ENCODE measurements at places on chromosomes 5 and 9.
A peak's percentile ranks its signal among the peaks of the same experiment; 100 is the strongest.

GRCh38 chr9:101126556-101126955 lies 98.0 kb downstream of the PLPPR1 start:
- no peak for DNase-seq

DNA sequence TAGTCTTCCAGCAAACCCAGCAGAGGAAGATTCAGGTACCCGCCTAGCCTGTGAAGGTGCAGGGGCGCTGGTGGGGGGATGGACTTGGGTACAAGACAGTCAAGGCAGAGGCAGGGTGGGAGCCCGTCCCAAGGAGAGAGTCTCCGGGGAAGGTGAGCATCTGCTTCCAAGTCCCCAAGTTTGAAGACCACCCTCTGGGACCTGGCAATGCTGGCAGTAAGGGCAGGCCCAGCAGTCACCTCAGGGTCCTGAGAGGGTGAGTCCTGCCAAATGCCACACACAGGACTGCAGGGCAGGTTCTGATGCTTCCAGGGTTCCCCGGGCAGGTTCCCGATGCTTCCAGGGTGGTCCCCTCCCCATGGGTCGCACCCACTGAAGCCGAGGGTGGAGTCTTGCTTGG lies 261.8 kb upstream of the IRX1 start:
- no peak for DNase-seq

GRCh38 chr5:160129841-160130240 lies 10.6 kb upstream of the PWWP2A start:
- no peak for DNase-seq

DNA sequence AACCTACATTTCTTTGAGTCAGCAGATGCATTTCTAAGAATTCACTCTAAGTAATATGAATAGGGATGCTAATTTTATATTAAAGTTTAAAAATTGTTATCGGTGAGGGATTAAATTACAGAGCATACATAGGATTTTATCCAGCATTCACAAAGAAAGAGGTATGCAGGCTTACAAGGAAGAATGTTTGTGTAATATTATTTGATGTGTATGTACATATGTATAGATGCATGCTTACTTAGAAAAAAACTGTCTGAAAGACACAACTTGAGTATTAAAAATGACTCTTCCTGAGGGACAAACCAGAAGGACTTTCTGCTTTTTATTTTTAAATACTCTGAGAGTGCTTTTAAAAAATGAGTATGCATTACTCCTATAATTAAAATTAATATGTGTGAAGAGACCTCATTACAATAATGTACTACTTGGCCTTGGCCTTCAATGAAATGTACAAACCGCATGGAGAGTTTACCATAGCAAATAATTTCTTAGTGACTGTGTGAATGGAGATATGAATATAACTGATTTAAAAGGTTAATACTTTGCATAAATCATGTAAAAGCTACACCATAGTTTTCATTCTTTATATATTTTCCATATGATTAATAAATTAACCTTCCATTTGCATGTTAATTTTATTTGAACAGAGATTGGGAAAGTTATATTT lies 77.0 kb downstream of the GDA start:
- no peak for DNase-seq

DNA sequence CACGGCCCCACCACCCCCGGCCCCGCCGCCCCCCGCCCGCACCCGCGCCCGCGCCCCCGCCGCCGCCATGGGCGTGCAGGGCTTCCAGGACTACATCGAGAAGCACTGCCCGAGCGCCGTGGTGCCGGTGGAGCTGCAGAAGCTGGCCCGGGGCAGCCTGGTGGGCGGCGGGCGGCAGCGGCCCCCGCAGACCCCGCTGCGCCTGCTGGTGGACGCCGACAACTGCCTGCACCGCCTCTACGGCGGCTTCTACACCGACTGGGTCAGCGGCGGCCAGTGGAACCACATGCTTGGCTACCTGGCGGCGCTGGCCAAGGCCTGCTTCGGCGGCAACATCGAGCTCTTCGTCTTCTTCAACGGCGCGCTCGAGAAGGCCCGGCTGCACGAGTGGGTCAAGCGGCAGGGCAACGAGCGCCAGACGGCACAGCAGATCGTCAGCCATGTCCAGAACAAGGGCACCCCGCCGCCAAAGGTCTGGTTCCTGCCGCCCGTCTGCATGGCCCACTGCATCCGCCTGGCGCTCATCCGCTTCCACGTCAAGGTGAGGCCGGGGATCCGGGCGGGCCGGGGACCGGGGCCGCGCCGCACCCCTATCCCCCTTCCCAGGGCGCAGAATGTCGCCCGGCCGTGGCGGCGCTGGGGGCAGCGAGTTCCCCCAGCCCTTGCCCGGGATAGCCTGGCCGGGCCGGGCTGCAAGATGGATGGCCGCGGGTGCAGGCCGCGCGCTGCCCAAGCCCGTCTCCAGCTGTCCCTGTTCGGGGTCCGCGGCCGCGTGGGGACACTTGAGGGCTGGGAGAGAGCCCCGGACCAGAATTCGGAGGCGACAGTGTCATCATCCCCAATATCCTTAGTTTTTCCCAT lies 594 bp downstream of the FAM120A start:
- peak; percentile 22 for DNase-seq

DNA sequence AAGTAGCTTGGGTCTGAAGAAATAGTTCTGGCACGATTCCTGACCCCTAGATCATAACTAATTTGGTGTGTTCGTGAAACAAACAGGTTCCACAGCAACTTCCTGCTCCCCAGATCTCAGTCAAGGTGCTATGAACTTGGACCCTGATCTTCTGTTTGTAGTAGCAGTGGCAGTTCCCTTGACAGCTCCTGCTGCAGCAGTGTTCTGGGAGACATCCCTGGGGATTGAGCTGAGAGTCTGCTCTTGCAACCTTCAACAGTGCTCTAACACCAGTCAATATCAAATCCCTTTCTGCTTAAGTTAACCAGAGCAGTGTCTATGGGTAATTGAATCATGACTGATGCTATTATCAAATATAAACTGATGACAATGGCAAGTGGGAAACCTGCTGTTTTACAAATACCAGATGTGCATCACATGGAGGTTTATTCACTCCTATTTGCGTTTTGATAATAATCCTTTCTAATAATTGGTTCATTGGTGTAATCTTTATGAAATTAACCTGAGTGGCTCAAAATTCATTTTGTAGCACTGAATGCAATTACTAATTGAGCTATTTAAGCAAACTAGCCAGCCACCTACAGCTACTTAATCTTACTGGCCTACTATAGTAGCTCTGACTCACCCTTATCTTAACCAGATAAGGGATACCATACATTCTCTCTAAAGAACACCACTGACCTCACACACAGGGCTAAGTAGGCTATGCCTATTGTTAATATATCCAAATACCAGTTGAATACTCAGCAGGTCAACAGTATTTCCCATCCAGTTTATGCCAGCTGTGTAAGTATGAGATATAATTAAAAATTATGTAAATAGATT lies 21.9 kb downstream of the KDM4C start:
- no peak for DNase-seq

DNA sequence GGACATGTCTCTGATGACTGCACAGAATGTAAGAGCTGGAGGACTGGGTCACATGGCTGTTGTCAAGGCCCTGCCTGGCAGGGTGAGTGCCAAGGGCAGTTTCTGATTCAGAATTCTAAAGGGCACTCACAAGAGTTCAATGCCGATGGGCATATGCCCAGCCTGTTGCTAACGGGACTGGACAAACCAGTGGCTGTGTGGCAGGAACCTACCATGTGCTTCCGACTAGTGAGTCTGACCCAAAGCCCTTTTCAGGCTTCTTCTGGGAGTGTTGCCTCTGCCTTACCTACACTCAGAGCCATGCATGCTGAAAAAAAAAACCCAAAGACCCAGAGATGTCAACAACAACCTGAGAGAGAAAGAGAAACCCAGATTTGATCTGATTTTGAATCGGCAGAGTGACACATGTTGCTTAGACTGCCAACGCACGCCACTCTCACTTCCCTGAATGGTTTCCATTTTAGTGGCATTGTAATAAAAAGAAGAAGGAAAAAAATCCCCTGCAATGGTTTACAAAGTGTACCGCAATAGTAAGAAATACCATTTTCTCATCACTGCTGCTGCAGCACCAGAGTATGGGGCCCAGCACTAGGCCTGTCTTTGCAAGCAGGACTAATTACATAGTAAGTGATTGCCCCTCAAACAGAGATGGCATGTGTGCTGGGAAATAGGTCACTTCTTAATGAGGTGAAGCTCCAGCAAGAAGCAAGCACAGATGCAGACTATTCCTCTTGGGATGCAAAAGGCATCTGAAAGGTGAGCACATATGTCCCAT lies 194.3 kb downstream of the PALM2AKAP2 start:
- DNase-seq = peak; percentile 26

- DNase-seq = no peak
Measured at GRCh38 chr9:15697446-15697851, 144.6 kb downstream of the CCDC171 start.

GRCh38 chr5:88238732-88239131 lies 29.9 kb downstream of the TMEM161B start:
- DNase-seq = no peak

DNA sequence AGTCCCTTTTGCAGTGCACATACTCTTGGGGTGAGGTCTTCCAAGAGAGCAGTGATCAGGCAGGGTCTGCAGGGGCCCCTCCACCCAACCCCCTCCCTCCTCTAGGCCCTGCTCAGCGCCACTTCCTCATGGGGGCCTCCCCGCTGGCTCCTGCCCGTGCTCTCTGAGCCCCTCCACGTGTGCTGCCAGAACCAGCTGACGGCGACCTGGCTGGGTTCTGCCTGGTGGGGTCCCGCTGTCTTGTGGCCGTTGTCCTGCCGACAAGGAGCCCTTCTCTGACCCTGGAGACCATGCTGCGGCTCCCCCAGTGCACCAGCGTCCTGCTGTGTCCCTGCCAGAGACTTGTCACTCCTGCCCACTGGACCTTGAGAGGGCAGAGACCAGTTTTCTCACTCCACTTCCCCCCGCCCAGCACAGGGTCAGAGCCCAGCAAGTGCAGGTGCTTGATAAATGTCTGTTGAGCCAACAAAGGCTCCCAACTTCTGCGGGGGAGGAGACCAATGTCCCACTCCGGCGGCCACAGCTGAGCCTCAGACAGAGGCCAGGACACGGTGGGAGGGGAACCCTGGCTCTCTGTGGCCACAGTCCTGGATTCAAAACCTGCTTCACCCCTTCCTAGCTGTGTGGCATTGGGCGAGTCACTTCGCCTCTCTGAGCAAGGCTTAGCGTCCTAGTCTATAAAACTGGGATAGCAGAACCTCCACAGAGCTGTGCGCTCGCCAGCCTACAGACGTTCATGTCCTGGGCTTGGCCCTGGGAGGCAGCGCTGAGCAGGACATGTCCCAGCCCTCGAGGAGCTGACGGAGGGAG lies 24.8 kb downstream of the SARDH start:
- DNase-seq = no peak

DNA sequence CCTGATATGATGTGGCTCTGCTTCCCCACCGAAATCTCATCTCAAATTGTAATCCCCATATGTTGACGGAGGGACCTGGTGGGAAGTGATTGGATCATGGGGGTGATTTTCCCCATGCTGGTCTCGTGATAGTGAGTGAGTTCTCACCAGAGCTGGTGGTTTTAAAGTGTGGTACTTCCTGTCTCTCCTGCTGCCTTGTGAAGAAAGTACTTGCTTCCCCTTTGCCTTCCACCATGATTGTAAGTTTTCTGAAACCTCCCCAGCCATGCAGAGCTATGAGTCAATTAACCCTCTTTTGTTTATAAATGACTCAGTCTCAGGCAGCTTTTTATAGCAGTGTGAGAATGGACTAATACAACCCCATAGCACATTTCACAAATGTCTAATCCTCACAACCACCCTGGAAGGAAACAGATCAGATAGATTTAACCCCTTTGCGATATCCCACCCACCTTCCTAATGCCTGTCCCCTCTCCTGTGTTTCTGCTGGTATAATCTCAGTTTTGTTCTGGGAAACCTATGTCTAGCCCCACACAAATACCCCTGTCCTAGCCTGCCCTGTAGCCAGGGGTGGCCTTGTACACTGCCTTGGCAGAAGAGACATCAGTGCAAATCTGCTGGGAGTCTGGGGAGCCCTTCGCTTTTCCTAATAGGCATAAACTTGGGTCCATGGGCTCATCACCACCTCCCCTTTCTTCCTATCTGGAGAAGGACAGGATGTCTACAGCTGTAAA lies 157.0 kb upstream of the RAI14 start:
- peak; percentile 2 for DNase-seq

- no peak for DNase-seq
Measured at GRCh38 chr9:20526500-20527319, 95.6 kb downstream of the MLLT3 start.

DNA sequence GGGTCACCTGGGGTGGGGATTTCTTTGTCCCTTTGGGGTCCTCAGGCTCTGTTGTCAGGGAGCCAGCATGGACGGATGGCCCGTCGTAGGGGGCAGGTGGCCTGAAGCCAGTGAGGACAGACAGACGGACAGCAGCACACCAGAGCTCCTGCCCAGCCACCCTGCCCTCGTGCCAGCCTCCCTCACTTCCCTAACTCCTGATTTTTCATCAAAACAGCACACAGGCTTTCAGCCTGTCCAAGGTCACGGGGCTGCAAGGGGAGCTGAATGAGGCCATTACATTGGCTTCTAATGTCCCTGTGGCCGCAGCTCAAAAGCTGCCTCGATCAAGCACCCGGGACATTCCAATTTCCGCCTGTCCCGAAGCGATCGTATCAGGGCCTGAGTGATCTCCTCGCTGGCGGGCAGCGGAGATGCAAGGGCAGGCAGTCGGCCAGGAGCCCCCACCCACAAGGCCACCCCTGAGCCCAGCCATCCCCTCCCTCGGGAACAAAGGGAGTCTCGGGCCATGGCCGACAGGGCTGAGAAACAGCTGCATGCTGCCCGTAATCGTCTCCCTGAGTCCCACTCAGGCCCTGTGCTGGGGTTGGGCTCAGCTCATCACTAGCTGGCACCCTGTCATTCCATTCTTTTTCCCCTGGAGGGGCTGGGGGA lies 50.5 kb upstream of the RNU6ATAC start:
- DNase-seq = no peak

DNA sequence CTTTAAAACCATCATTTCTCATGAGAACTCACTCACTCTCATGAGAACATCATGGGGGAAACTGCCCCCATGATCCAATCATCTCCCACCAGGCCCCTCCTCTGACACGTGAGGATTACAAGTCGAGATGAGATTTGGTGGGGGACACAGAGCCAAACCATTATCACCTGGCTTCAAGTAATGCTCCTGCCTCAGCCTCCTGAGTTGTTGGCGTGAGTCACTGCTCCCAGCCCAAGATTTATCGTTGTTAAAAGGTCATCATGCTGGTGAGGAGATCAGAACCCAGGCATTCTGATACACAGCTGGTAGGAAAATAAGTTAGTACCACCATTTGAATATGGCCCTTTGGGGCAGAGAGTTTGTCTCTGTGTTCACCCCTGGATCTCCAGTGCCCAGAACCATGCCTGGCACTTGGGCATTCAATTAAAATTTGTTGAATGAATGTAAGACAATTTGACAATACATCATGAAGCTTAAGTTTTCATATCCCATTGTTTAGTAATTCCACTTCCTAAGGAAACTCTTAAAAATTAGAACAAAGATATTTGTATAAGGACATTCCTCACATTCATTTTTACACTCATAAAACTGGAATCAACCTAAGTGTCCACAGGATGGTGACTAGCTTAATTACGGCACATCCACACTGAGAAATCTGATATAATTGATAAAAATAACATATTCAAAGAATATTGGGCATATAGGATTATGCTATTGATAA lies 58.0 kb upstream of the COL15A1 start:
- DNase-seq = no peak
